ENCODE measurements at places on chromosomes 2 and 18. TPM values are rescaled to one million over a fixed set of nuclear protein-coding genes. Genes with fewer than 3 reads are reported as not detected.

GRCh38 chr2:23559561-23560239 lies 174.7 kb downstream of the KLHL29 start:
- no peak for DNase-seq

- DNase-seq: no peak
These were observed 167.0 kb downstream of the NDUFA10 start for GRCh38 chr2:239858179-239858578.

DNA sequence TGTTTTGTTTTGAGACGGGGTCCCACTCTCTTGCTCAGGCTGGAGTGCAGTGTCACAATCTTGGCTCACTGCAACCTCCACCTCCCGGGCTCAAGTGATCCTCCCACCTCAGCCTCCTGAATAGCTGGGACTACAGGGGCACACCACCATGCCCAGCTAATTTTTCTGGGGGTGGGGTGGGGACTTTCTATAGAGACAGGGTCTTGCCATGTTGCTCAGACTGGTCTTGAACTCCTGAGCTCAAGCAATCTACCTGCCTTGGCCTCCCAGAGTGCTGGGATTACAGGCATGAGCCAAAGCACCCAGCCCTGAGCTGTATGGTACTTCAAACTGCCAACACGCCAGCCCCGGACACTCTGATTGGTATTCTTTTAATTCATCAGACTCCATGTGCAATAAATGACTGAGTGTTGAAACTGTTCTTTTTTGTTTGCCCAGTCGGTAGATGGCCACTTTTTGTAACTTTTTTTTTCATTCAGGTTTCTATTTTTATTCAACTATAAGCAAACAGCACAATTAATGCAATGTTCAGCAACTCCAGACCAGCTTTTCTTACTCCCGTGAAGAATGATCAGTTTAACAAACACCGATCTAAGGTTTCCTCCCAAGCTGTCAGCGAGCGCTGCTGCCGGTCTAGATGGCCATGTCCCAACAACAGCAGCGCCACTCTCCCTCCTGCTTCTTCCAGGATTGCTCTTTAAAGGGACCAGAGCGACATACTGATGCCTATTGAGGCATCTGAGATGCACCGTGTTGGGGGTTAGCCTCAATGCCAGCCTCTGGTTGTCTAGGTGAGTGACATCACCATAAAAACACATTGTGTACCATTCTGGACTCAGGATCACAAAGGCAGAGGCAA lies 12.5 kb upstream of the TGOLN2 start:
- no peak for DNase-seq

GRCh38 chr2:206876216-206876860 lies 63.0 kb upstream of the CPO start:
- no peak for DNase-seq

DNA sequence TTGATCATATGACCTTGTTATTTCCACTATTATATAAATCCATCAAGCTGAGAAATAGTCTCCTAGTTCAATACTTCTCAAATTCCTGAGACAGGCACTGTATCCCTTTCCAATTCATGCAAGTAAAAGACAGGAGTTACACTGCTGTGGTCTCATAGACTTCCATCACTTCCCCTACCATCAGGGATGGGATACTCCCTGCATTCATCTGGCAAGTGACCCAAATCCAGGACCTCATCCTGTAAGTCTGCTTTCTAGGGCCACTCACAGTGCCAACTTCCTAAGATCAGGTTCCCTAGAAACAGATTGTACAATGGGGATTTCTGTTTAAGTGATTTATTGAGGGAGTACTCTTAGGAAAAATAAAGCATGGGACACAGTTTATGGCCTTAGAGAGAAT lies 424.0 kb upstream of the CDH7 start:
- no peak for DNase-seq

DNA sequence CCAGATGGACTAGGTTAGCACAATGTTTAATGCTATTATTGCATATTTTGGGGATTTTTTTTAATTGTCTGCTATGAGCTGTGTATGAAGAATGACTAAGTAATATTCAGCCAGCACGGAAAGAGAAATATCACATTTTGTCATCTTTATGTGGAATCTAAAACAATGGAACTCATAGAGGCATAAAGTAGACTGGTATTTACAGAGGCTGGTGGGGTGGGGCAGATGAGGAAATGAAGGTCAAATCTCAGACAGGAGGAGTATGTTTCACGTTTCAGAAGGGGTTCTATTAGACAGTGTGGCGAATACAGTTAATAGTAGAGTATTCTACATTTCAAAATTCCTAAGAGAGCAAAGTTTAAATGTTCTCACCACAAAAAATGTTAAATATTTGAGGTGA lies 4.7 kb downstream of the CDH19 start:
- no peak for DNase-seq

- peak; percentile 35 for DNase-seq
These were observed 314.0 kb upstream of the REV1 start for GRCh38 chr2:99803846-99804245.

GRCh38 chr2:43792653-43793052 lies 18.8 kb downstream of the DYNC2LI1 start:
- no peak for DNase-seq

The SLC30A3 gene
- not detected for total RNA-seq

DNA sequence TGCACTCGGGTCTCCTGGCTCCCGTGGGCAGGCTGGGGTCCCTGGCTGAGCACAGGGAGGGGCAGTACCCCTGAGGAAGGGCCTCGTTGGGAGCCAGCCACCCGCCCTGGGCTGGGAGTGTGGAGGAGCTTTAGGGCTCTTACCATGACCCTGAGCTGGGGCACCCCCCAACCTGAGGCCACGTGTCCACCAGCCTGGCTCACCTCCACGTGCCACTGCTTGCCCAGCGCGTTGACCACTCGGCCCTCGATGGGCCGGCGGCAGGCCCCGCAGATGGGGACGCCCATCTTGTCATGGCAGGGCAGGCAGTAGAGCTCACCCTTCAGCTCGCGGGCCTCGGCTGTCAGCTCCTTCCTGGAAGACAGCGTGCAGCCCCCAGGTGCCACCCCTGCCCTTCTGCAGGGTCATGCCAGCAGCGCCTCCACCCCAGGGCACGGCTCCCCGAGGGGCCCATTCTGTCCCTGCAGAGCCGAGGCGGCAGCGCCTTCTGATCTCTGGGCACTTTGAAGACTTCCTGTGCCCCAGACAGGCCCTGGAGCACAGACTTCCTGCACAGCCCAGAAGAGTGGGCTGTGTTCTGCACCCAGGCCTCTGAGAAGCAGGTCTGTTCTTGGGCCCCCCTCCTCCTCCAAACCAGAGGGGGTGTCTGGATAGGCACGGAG lies 4.0 kb upstream of the GPR17 start:
- DNase-seq: no peak

The SLC4A3 gene
- total RNA-seq: 4.0 TPM

The SCYGR4 gene
- not detected for total RNA-seq

The LNPK gene
- total RNA-seq: 46.0 TPM

- DNase-seq: no peak
These were observed 250.2 kb downstream of the LRRTM1 start for GRCh38 chr2:80054346-80054675.

The CPLX4 gene
- not detected for total RNA-seq

DNA sequence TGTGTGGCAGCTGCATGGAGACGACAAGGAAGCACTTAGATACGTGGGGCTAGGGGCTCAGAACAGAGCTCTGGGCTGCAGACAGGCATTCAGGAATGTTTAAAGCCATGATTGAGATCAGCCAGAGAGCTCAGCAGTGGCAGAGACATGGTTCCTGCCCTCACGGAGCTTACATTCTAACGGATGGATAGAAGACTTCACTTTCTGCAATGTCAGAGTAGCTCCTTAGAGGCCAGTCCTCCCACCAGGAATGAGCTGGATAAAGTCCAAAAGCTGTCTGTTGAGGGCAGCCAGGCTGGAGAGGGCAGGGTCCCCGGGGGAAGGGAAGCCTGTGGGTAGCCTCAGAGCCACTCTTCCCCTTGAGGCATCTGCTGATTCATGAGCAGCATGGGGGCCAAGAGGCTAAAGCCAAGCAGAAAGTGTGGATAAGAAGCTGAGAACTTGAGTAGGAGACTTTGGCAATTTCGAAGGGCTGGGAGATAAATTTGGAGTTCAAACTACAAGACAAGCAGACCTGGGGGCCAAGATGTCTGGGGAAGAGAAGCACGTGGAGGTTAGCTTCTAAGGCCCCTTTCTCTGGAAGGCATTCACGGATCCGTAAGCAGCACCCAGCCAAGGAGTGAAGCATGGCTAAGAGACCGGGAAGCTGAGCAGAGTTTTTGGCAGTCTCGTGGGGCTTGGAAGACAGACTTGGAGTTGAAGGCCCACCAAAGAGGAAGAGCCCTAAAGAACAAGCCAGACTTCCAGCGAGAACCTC lies 9.7 kb upstream of the CIB4 start:
- peak; percentile 23 for DNase-seq

GRCh38 chr2:25881764-25882163 lies 3.5 kb upstream of the ASXL2 start:
- DNase-seq: no peak

DNA sequence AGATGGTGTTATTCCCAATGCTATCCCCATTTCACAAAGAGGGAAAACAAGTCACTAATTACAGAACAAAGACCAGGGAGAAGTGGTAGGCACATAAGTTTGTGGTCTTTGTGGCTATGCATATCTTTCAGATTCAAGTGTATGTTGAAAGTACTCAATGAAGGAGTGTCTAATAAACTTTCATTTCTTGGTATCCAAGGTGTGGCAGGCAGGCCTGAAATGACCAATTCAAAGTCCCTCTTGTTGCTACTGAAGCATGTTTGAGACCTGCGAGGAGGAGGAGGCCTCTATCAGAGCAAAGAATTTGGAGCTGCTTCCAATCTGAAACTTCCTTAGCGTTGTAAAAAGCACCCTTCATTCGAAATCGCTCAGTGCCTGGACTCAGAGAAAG lies 60.9 kb upstream of the KLF7 start:
- no peak for DNase-seq

The ZNF396 gene
- total RNA-seq: 0.79 TPM

DNA sequence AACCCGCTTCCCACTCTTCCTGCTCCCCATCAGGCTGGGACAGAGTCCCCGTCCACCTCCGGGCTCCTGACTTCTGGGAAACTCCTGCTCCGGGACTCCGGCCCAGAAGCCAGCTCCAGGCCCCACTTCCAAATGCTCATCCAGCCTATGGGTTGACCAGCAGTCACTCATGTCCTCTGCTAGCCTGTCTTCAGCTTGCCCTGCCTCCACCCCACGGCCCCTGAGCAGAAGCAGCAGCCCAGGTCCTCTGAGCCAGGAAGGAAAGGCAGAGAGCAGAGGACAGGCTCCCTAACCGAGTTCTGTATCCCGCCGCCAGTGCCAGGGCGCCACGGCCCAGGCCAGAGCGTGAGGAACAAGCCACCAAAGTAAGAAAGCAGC lies 86.4 kb upstream of the ID2 start:
- no peak for DNase-seq

DNA sequence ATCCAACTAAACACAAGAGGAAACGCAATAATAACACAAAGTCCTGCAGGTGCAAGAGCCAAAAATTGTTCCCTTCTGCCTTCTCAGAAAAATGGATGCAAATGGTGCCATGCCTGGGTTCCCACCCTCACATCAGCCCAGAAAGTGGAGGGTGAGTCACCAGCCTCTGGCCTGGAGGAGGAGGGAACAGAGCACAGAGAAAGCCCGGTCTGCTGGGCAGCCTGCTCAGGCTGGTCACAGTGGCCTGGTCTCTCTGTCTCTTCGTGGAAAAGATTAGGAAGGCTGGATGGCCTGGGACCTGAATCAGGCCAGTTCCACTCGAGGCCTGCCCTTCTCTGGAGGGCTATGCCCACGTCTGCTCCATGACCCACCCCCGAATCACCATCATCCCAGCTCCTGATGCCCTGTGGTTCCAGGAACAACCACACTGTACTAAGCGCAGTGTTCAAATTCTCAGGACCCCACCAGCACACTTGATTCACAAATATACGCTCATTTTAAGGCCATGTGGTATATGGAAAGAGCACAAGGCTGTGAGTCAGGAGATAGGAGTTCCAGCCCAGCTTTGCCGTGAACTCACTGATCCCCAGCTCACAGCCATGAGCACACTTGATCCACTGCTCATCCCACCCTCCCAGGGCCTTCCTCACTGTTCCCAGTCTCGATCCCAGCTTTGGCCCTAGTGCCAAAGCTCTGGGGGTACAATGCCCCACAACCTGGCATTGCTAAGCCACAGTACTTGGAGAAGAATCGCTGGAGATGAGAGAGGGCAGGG lies 82.1 kb downstream of the ZBTB7C start:
- peak; percentile 68 for DNase-seq

GRCh38 chr2:130351711-130352110 lies 4.1 kb upstream of the PTPN18 start:
- no peak for DNase-seq

The ABCG5 gene
- total RNA-seq: not detected

GRCh38 chr2:95300450-95300849 lies 3.3 kb downstream of the KCNIP3 start:
- DNase-seq: no peak
